Osteocyte (in vitro differentiated cells): ENCODE measurements at places on chromosomes 13 and 19.

DNA sequence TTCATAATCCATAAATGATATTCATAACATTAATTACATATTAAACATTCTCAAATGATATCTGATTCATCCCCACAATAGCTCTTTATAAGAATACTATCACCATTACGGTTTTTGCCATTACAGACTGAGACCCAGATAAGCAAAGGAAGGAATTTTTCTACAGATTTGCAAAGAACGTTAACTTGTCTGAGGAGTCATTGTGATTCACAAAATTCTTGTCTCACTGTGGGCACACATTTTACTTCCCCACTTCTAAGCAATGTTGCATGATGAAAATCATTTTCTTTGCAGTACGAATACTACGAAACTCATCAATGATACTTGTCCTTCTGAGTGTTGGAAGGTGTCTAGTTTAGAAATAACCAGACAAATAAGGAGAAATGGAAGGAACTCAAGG lies 70.1 kb downstream of the NALCN start:
- DNase-seq: no peak

DNA sequence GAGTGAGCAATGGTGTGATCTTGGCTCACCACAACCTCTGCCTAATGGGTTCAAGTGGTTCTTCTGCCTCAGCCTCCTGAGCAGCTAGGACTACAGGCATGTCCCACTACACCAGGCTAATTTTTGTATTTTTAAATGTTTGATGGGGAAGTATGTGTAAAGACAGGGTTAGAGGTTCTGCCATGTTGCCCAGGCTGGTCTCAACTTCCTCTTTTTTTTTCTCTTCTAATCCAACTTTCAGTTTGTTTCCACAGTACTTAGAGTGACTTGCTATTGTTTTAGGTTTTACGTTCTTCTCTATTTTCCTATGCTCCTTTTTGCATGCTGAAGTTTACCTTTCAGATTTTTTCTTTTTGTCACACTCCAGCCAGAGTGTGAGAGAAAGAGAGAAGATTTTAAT lies 1433.0 kb downstream of the UQCRFS1 start:
- no peak for DNase-seq

GRCh38 chr19:38819231-38819920 lies 6.6 kb upstream of the LGALS4 start:
- no peak for DNase-seq

GRCh38 chr19:8324186-8325050 lies 3.1 kb downstream of the RPS28 start:
- no peak for DNase-seq

DNA sequence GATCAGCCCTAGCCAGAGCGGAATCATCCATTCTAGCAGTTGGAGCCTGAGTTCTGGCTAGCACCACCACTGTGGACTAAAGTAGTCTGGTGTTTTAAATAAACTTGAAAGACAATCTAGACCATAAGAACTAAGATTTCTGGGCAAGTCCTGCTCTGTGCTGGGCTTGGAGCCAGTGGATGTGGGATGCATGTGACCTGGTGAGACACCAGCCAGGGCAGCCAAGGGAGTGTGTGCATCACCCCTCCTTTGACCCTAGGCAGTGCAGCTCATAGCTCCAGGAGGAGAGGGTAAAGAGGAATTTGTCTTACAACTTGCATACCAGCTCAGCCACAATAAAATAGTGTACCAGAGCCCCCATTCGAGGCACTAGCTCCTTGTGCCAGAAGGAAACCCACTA lies 21.0 kb downstream of the ITGBL1 start:
- DNase-seq: no peak

- no peak for DNase-seq
Measured at GRCh38 chr19:5424192-5424973, 30.8 kb upstream of the ZNRF4 start.

- DNase-seq: no peak
Measured at GRCh38 chr13:67390462-67391086, 160.4 kb upstream of the PCDH9 start.

DNA sequence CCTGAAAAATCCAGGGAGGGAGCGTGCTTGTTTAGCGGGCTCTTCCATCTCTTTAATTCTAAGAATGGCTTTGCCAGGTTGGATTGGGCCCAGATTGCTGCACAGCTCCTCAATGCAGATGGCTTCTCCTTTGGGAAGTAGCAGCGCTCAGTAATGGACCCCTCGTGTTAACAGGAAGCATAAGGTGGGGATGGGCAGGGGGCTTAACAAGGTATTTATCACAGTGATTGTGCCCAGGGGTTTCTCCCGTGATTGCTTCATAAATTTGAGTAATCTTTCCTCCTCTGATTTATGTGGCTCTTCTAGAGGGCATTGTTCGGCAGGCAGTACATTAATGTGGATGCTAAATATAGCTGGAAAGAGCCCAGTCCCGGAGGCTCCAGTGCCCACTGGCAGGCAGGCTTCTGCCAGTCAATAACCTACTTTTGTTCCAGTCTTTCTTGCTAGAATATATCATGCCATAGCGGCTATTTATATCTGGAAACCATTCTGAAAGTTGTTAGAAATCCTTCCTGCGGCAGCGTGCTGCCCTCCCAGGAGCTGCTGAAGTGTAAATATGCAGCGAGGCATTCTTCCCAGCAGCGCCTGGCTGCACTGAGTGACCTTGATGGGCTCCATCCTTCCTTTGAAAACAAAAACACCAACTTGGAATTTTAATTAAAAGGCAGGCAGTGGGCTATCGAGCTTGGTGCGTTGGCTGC lies 65.0 kb downstream of the FGF9 start:
- DNase-seq: no peak

GRCh38 chr13:21095311-21095710 lies 33.9 kb upstream of the LATS2 start:
- DNase-seq: no peak
